ENCODE measurements at places on chromosomes 5 and 9. TPM values are rescaled to one million over a fixed set of nuclear protein-coding genes. Genes with fewer than 3 reads are reported as not detected.

GRCh38 chr5:118224546-118224945, 763.8 kb downstream of the DTWD2 start:
- no peaks in the 10 kb centered on the region for H3K4me1 ChIP-seq
- H3K27ac ChIP-seq, result no peak overlapping the region
- no peak overlapping the region for H3K4me3 ChIP-seq
- H3K27me3 ChIP-seq, result no peaks in the 10 kb centered on the region
- no peak for DNase-seq

DNA sequence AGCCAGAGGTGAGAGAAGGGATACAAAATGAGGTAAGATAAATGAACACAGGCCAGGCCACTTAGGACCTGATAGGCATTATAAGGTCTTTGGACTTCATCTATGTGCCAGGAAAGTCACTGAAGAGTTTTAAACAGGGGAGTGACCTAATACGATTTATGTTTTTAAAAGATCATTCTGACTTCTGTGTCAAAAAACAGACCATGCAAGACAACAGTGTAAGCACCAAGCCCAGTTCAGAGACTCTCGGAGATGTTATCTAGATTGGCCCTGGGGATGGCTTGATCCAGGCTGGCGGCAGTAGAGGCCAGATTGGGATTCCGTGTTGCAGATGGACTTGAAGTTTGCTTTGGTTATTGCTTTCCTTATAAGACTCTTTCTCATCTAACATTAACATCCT, 43.0 kb upstream of the DPYSL3 start:
- H3K36me3 ChIP-seq, result no peaks in the 10 kb centered on the region
- no peaks in the 10 kb centered on the region for H3K4me1 ChIP-seq
- no peak for DNase-seq
- H3K27ac ChIP-seq, result no peak overlapping the region
- no peaks in the 10 kb centered on the region for H3K27me3 ChIP-seq
- no peak overlapping the region for H3K4me3 ChIP-seq

GRCh38 chr9:117744369-117744768, 40.2 kb downstream of the TLR4 start:
- H3K36me3 ChIP-seq, result no peaks in the 10 kb centered on the region
- DNase-seq, result no peak
- no peak overlapping the region for H3K27ac ChIP-seq
- H3K4me1 ChIP-seq, result no peaks in the 10 kb centered on the region
- no peaks in the 10 kb centered on the region for H3K27me3 ChIP-seq

The GPX3 gene
- 26.4 TPM for total RNA-seq

DNA sequence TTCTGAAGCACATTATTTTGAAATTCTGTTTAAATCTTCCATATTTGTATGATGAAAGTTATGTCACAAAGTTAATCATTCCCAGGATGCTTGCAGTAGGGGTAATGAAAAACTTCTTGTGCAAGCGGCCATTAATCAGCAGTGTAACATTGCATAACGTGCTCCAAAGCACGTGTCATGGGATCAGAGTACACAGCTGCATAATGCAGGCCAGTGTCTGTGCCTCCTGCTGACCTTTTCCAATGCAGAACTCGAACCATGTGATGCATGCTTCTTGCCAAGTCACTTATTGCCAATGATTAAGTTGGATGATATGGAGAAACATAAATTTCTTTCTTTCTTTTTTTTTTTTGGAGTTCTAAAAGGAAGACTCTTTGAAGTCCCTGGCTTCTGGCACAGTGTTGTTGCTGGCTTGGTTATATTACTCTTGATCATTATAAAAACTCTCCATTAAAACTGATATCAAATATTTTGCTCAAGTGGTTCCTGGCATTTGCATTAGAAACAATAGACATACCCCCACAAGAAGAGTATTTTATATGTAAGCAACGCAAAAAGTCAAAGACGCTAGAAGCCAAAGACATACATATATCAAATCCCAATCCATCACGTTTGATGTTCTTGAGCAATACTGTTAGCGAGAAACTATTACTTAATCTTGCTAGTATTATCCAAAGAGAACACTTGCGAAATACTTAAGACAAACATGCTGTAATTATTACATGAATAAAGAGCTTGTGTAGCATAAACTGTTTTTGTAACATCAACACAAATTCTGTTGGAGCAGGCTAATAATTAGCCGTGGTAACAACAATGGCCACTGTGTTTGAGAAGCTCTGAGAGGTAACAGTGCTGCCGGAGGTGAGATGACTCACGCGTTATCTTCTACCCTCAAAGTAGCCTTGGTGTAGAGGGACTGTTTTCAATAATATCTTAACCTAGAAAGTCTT, 164.2 kb downstream of the AUH start:
- H3K27me3 ChIP-seq, result peaks cover 24% of the 10 kb centered on the region
- H3K27ac ChIP-seq, result no peak overlapping the region
- no peaks in the 10 kb centered on the region for H3K36me3 ChIP-seq

DNA sequence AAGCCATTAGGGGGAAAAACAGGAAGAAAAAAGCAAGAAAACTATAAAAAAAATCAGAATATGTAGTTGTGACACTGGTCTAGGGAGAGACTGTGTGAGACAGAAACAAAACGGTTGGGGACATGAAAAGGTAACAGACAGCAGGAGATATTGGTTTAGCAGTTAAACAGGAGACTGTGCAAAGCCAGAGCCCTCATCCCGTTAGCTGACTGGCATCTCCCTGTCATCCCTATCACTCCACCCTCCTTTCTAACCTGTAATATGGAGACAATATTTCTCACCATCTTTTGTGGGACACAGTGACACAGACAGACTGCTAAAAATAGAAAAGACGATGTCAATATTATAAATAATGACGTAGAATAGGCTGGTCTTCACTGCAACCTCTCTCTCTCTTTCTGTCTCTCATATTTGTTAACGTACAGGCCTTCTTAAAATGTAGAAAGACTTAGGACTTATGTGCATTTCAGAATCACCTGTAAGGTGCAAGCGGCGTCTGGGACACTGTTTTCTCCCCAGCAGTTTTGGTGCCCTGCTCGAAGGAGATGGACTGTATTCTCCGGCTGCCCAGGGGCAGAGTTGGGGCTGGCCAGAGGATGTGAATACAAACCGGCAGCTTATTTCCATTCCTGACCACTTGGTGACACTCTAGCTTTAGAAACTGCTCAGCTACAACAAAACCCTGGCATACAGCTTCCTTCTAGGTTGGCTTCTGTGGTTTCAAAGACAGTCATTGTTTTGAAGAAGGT, 190.6 kb downstream of the MAT2B start:
- no peaks in the 10 kb centered on the region for H3K36me3 ChIP-seq
- H3K4me3 ChIP-seq, result no peak overlapping the region
- H3K4me1 ChIP-seq, result no peaks in the 10 kb centered on the region
- peak; percentile 56 for DNase-seq

The PIP5K1B gene
- total RNA-seq, result 6.1 TPM

Measured in H1 (cell line).